ENCODE measurements at places on chromosomes 7 and 10. TPM values are rescaled to one million over a fixed set of nuclear protein-coding genes. Genes with fewer than 3 reads are reported as not detected.

DNA sequence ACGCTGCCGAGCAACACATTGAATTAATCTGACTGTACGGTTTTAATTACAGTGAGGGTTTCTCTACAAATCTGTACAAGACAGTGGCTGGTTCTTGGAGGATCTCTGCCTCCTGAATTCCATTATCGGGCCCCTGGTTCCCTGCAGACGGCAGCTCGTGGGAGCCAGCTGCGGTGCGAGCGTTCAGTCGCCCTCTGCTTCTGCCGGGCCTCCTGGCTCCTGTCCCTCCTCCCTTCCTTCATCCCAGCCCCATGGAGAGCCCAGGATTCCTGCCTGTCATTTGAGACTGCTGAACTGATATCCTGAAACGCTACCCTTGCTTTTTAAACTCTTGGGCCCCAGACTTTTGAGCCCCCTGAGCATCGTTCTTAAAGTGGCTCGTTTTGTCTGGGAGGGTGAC, 6.6 kb upstream of the DLX6 start:
- peak; percentile 84 for DNase-seq

DNA sequence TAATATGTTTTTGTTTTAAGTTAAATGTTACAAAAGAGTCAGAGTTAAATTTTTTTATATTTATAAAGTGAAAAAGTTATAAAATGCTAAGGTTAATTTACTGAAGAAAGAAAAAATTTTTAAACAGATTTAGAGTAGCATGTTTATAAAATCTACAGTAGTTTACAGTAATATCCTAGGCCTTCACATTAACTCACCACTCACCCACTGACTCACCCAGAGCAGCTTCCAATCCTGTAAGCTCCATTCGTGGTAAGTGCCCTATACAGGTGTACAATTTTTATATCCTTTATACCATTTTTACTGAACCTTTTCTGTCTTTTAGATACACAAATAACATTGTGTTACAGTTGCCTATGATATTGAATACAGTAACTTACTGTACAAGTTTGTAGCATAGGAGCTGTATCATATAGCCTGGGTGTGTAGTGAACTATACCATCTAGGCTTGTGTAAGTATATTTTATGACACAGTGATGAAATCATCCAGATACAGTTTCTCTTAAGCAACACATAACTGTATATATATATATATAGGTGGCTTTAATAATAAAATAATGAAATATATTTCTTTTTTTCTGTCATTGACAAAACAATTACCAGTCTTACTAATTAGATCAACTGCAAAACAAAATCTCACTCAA, 79.6 kb downstream of the PTEN start:
- no peak for DNase-seq

DNA sequence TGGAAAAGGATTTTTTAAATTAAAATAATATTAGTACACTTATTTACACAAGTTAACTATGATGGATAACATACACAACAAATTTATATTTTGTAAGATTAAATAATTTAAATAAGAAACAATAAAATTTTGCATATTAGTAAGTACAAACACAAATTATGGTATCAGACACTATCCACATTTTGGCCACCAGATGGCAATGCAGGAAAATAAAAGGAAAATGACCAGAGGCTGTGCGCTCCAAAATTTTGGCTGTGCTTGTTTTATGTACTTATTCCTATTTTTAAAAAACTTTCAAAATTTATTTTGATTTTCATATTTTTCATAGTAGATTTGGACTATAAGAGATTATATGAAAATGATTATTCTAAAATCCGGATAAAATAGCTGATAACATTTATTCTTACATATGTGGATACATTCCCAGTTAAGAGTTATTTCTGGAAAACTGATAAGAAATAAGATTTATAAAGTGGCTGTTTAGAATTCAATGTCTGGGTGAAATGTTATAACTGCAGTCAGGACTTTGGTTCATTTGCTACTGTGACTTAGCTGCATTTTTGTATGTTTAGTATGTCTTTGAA, 274.7 kb upstream of the HGF start:
- no peak for DNase-seq

DNA sequence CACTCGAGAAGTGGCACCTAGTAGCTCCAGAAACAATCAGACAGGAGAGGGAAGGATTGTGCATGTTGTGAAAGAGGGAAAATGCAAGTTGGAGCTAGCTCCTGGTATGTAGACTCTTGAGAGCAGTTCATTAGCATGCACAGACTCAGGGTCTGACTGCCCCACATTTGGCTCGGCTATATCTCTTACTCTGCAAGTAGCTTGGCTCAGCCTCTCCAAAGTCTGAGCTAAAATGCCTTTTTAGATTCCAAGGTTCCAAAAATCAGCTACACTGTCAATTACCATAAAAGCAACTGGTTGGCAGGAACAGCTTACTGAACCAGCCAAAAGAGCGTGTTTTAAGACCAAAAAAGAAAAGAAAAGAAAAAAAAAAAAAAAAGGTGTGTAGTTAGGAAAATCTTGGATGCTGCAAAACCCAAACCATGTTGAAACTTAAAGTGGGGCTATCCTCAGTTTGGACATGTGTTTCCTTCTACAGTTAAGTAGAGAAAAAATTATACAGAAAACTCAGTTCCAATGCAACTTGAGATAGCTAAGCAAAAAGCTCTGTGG, 65.5 kb downstream of the MKX start:
- DNase-seq = no peak

Gene MYH16
- under 0.01 TPM for total RNA-seq

GRCh38 chr10:97481071-97481470, 17.2 kb downstream of the MMS19 start:
- DNase-seq = no peak

DNA sequence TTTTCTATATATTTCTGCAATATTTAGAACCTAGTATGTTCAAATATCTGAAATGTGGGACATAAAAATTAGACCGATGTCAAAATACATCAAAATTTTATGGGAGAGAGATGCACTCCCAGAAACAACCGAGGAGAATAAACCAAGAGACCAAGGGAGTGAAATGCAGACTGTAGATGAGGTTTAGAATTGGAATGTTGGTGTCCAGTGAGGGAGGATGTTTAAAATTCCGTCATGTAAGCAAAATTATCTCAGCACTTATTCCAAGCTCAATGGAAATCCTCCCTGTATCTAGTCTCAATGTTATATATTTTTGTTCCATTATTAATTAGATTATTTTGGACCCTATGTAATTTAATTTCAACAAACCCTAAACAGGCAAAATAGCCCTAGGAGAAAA, 61.9 kb upstream of the MAGI2 start:
- DNase-seq = peak; percentile 61

Gene SHH
- not detected for total RNA-seq

DNA sequence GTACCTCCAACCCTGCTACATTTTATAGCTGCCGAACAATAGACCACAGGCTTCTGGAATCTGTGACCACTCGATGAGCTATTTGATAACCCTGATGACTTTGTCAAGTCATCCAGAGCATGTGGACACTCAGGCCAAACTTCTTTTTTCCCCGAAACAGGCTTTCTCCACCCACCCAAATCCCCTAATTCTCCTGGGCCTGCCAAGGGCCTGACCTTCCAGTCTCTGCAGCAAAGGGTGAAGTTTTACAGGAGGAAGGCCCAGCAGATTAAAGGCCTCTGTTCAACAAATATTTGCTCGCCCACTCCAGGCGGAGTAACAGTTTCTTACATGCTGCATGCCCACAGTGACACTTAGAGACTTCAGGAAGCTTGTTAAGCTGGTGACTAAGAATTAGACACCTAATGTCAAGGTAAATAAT, 2.0 kb downstream of the JCAD start:
- DNase-seq = no peak

DNA sequence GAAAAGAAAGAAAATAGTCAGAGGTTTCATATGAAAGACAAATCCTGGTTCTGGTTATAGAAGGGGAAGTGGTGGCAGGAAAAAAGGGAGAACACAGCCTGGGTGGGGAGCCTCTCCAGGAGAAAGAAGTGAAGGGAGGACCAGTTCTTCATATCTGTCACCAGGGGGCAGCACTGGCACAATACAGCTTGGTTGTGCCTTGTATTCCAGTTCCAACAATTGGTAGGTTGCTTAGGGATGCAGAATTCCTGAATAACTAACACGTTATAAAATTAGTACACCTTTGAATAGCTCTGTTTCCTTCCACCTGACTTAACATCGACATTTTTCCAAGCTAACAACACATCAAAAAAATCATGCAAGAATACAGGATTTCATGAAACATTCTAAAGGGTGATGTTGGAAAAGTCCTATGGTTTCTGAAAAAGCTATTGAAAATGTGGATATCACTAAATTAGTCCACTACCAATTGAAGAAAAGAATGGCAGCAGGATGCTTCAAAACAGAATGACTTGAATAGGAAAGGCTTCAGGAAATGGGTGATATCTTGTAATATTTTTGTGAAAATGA, 52.9 kb downstream of the CYP26A1 start:
- no peak for DNase-seq

DNA sequence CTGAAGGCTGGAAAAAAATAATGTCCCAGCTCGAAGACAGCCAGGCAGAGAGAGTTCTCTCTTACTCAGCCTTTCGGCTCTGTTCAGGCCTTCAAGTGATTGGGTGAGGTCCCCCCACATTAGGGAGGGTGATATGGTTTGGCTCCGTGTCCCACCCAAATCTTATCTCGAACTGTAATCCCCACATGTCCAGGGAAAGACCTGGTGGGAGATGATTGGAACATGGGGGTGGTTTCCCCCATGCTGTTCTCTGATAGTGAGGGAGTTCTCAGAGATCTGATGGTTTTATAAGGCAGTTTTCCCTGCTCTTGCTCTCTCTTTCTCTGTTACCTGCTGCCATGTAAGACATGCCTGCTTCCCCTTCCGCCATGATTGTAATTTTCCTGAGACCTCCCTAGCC, 36.6 kb upstream of the LEP start:
- no peak for DNase-seq

- DNase-seq = peak; percentile 18
Observed at GRCh38 chr7:157501581-157501980, 164.8 kb downstream of the DNAJB6 start.

DNA sequence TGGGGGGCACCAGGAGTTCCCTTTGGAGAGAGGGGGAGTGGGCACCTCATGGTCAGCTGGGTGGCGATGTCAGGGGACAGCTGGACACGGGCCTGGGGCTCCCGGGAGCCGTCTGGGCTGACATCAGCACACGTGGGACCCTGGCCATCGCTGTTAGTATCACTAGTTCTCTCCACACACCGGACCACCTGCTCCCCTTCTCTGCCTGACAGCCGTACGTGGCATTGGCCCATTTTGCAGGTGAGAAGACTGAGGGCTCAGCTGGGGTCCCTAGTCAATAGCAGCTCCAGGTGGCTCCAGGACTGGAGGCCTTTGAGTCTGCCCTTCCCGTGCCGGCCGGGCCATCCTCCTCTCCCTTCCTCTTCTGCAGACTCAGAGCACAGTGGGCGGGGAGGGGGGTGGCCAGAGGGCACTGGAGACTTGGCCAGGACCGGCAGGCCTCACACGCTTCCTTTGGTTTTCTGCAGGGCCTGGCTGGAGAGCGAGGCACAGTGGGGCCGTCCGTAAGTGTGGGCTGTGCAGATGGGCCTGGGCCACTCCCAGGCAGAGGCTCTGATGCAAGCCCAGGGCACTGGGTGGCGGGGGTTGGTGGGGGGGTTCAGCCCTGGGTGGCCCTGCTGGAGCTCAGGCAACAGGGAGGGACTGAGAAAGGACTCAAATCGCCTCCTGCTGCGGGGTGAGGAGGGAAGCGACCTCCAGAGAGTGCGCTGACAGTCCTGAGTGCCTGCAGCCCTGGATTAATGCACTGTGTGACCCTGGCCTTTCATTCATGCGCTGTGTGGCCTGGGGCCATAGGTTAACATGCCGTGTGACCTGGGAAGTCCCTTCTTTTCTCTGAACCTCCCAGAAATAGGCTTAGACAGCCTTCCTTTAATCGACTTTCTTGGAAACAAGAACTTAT, 78.2 kb downstream of the MYL10 start:
- peak; percentile 87 for DNase-seq

Gene MCM10
- 2.4 TPM for total RNA-seq

DNA sequence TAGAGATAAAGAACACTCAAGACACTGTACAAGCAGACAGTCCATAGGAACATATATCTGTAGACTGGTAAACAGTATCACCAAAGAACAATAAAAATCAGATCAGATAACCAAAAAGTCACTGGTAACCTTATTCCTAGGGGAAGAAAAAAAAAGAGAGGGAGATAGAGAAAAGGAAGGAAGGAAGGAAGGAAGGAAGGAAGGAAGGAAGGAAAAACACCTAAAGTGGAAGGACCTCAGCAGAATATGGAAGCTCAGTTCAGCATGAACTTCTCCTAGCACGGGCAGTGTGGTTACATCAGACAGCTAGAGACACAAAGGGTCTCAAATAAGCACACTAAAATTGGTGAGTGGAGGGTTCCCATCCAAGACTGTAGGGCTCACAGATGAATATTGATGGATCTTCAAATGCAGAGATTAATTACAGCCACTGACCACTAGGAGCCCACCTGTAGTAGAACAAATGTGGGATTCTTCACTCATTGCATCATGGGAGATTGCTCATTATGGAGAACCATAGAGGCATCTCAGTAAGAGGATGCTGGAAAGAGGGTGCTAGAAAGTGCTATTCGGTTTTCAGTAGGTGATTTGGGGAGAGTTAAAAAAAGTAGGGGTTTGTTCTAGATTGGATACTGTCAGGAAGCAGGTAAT, 293.4 kb upstream of the C7orf33 start:
- no peak for DNase-seq

DNA sequence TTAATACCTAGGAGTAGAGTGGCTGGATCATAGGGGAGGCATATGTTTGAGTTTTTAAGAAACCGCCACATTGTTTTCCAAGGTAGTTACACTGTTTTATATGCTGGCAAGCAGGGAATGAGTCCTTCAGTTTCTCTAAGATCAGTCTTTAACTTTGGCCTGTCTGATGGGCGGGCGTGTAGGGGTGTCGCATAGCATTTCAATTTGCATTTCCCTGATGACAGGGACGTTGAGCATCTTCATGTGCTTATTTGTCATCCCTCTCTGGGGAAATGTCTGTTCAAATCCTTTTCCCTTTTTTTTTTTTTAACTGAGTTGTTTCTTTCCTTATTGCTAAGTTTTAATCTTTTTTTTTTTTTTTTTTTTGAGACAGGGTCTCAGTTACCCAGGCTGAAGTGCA, 9.8 kb downstream of the MTG1 start:
- DNase-seq = no peak

GRCh38 chr7:20786779-20787659, at the start of gene SP8:
Gene SP8 (minus strand): TSS chr7:20786886. CDS start chr7:20786798, 88 bp downstream.
- DNase-seq = no peak

Gene CYP26C1
- under 0.01 TPM for total RNA-seq
